Vagina (tissue), 2 donors: ENCODE measurements at places on chromosomes 12 and 14.
A peak's percentile ranks its signal among the peaks of the same experiment; 100 is the strongest.

GRCh38 chr14:70816525-70816924 is 7.2 kb upstream of the MAP3K9 start:
- no peak for DNase-seq

- DNase-seq: no peak
Measured at GRCh38 chr12:103373088-103373523, 122.7 kb downstream of the C12orf42 start.

DNA sequence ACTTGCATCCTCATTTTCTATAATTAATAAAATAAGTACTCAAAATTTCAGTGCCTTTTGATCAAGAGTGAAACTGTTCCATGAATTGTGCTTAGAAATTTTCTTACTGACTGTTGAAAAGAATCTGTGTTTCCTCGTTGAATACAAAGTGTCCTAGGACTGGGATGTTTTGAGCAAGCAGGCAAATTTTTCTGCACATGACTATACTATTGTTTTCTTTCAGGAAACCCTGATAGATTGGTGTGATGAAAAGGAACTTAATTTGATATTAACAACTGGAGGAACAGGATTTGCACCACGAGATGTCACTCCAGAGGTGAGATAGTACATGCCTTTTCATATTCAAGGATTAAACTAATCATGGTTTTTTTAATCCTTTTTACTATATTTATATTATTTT is 316.3 kb downstream of the GPHN start:
- no peak for DNase-seq

DNA sequence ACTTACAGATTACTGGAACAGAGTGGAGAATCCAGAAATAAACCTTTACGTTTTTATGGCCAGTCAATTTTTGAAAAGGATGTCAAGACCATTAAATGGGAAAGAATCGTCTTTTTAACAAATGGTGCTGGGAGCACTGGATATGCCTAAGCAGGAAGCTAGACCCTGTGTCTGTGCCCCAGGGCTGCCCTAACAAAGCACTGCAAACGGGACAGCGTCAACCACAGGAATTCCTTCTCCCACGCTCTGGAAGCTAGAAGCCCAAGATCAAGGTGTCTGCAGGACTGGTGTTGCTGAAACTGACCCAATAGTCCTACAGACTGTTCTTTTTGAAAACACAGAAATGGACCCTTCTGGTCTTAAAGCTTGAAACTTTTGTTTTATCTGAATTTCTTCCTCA is 9.3 kb upstream of the TMEM121 start:
- no peak for DNase-seq

DNA sequence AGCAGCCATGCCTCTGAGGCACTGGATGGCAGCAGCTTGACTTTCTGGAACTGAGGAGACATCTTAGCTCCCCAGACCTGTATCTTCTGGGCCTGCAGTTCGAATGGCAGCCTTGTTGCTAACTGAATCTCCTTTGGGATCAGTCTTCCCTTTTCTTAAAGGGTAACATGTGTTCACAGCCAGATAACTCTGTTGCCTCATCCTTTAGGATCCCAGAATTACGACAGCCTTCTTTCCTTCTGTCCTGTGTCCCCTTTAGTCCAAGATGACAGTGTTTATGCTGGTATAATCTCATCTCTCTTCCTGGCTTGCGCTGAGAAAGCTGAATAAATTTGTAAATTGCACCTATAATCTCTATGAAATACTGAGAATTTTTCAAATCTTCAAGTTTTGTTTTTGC is 9.1 kb upstream of the ERC1 start:
- DNase-seq: no peak

DNA sequence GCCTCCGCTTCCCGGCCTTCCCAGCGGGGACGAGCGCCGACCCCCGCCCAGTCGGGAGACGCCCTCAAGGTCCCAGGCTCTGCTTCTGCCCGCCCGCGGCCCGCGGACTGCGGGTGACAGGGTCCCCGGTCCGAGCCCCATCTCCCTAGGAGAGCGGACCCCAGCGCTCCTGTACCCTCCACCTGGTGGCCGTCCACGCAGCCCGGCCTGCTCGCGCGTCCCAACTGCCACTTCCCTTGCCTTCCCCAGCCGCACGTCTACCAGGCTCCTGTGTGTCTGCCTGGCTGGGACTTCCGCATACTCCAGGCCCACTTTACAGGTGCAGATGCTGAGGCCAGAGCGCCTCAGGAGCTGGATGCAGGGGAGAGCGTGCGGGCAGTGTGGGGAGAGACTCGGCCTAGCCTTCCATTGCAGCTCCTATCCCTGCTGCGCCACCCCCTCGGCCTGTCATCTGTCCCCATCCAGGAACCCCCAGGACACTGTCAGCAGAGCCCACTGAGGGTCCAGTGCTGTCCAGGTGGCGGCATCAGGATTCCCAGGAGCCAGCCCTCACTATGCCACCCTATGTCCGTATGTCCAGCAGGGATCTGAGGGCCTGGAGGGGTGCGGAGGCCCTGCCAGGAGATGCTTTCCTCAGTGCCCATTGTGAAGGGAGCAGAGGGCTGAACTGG is 8.0 kb upstream of the ANKRD9 start:
- DNase-seq: no peak

DNA sequence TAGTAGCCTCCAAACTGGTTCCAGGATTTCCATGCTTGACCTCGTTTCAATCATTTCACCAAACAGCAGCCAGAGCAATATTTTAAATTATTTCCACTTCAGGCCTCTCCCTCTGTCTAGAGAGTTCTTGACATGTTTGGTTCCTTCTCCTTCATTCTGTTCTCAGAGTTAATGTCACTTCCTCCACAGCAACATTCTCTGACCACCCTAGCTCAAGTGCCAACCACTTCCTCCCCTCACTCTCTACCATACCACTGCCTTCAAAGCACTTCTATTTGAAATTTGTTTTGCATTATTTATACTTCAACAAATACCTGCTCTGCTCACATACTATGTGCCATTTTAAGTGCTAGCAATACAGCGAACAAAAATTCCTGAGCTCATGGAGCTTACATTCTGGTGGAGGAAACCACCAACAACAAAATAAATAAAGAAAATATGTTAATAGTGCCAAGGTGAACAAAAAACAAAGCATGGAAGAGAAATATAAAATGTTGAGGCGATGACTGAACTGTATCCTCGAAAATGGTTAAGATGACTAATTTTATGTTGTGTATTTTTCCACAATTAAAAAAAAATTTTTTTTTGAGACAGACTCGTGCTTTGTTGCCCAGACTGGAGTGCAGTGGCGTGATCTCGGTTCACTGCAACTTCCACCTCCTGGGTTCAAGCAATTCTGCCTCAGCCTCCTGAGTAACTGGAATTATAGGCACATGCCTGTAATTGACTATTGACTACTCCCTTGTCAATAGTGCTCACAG is 17.3 kb downstream of the BAZ1A start:
- DNase-seq: no peak

DNA sequence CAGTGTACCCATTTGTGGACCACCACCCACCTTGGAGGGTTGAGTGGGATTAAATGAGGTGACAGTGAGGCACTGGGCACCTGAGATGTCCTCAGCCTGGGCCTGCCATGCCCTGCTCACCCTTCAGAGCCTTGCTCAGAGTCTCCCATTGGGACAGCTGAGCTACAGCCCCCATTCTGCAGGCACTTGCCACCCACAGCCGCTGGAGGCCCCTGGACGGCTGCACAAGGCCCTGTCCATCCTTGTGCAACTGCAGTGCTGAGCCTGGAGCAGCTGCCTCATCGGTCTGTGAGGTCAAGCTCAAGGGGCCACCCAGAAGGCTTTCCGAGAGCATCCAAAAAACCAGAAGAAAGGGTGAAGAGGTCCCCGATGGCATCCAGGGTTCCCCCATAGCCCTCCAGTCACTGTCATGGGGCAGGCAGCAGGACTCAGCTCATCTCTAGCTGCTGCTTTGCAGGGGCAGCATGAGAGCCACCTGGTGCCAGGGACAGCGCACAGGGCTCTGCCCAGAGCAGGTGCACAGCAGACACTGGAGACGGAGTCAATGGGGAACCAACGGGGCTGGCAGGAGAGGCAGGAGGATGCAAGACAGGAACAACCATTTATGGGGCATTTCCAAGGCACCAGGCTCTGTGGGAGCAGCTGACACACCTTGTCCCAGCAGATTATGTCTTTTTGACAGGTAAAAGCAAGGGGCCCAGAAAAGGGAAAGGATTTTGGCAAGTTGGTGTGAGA is 84.6 kb downstream of the ARL6IP4 start:
- no peak for DNase-seq

GRCh38 chr12:124792961-124793441 is 70.7 kb downstream of the SCARB1 start:
- DNase-seq: no peak

DNA sequence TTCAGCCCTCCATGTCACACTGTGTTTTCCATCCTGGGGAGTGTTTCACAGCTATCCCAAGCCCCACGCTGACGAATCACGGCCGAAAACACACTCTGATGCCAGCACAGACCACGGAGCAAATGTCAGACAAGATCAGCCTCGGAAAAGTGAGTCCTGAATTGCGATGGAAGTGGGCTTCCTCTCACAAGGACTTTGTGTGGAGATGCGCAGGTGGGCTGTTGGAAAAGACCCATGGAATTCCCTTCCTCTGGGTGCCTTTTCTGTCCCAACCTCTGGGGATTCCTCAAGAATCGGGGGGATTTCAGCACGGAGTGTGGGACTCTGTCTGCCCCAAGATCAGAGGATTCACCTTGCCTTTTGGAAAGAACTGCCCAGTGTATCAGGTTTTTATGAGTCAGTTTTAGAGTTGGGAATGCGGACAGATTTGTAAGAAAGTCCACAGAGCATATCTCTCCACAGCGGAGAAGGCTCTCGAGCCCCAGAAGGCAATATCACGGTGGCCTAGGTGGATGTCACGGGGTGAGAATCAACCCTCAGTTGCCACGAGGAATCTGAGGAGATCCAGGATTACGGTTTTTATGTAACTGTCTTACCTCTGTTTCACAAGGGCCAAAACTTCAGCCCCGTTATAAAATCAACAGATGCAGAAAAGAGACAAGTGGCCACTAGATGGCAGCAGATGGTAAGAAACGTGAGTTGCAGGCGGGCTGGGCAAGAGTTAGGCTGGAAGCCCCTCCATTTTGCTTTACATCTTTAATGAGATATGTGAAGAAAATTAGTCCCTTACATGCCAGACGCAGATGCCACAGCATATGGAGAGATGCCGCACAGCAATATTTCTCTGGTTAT is 201.9 kb downstream of the DAD1 start:
- DNase-seq: peak; percentile 69

DNA sequence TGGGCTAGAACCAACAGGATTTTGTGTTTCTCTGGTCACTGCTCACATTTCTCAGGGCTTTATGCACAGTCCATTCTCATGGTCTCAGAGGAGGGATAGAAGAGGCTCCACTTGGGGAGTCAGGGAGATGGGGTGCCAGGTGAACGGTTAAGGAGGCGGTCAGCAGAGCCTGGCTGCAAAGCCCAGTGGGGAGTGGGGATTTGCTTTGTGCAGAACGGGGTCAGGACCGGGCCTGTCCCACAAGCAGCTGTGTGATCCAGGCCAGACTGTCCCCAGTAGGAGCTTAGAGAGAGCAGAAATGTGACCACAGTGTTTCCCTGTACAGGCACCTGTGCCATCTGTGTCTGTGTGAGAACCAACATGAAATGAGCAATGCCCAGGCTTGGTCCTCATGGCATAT is 4.1 kb downstream of the CMTM5 start:
- DNase-seq: no peak

DNA sequence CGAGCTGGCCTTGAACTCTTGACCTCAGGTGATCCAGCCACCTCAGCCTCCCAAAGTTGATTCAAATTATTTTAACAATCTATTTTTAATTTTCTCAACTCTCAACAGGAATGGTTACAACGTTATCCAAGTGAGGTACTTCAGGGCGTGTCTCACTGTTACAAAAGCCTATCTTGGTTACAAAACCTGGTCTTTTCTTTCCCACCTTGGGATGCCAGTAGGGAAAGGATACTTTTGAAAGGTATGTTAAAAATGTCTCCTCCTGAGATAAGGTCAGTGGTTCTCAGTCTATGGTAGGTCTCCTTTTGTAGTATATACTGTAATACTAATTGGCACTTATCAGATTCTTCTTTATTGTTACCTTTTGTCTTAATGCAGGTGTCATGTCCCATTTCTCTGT is 4.9 kb downstream of the SPTSSA start:
- no peak for DNase-seq

- no peak for DNase-seq
Measured at GRCh38 chr12:65911321-65911720, 87.0 kb downstream of the HMGA2 start.

DNA sequence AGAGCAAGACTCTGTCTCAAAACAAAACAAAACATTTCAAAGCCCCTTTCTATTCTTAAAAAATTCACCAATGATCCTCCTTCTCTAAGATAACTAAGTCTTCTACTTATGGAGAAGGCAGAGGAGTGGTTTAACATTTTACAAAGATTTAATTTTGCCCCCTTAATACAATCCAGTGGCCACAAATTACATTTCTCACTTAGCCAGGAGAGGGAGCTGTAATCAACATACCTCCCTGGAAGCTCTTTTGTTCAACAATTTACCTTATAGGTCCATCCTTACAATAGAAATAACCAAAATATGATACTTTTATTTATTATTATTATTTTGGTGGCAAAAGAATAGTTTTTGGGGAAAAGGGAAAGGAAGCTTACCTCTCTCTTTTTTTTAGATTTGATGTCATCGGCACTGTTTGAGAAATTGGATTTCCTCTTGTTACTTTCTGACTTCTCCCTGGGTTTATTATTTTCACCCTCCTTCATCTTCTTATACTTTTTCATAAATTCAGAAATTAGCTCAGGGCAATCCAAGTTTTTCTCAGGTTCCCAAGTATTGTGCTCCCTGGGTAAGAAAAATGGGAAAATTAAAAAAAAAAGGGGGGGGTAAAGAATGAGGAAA is 28.1 kb downstream of the CBX5 start:
- no peak for DNase-seq
